ENCODE measurements at places on chromosomes 1 and 21.
A peak's percentile ranks its signal among the peaks of the same experiment; 100 is the strongest.

- DNase-seq, result no peak
Observed at GRCh38 chr1:24465638-24466037, 37.0 kb upstream of the RCAN3 start.

GRCh38 chr1:162062542-162063015 lies 6.9 kb upstream of the NOS1AP start:
- DNase-seq, result peak; percentile 35

DNA sequence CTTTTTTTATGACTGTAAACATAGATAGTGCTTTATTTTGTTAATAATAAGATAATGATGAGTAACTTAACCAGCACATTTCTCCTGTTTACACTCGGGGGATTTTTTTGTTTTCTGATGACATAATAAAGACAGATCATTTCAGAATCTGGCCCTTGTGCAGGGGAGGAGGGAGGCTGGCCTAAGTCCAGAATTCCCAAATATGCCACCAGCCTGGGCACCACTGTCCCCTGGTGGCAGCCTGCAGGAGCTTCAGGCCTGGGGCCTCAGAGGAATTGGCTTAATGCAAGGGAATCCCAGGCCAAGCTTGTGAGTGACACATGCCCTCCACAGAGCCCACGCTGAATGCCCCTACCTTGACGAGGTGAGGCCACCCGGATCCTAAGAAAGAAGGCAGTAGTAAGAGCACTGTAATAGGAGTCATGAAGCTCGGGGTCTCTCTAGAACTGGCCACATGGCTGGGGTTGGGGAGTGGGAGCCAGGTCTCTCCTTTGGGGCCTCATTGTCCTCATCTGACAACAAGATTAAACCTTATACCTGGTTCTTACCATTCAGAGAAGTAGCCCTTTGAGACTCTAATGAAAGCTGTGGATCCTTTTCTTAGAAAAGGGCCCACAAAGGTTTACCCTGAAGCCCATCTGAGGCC lies 24.1 kb downstream of the ETNK2 start:
- peak; percentile 85 for DNase-seq

DNA sequence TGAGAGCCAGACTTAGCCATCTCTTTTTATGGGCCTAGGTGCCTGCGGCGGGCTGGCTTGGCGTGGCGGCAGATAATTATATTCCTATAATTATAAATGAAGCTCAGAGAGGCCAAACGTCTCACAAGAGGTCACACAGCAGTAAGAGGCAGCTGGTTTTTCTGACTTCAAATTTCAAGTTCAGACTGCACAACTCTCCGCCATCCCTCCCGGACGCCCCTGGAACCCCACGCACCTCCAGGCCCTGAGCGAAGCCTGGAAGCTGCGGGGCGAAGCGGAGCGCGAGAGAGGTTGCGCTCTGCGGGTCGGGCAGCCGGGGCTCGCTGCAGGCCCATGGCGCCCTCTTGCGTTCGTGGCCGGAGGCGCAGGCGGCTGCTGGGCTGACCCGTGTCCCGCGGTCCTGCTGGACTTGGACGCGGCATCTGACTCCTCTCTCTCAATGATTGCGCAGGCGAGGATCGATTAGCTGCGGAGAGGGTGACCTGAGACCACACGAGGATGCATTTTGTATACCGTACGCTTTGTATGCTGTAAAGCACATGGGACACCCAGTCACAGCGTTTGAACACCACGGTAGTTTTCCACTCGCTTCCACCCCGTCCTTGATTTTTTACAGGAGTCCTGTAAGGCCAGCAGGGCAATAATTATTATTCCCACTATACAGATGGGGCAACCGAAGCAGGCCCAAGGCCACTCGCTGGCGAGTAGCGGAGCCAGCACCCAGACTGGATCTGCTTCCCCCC lies 272.7 kb downstream of the FOXD2 start:
- peak; percentile 17 for DNase-seq

- DNase-seq, result no peak
Observed at GRCh38 chr1:174871886-174872285, 127.9 kb upstream of the CACYBP start.

DNA sequence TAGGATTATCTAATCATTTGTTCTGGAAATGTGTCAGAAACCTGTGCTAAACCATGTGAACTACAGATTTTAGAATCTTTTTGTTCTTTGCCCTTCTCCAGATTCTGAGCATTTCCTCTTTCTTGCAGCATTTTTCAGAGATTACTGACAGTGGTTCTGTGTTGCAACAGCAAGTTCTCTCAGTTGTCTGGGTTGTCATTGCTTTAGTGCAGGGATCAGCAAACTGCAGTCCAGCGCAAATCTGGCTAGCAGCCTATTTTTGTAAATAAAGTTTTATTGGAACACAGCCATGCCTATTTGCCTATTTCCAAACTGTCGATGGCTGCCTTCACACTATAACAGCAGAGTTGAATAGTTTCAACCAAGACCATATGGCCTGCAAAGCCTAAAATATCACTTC lies 66.3 kb upstream of the LRRC8D start:
- DNase-seq, result peak; percentile 57

- DNase-seq, result peak; percentile 69
Observed at GRCh38 chr1:183164340-183164739, 21.7 kb upstream of the LAMC2 start.

DNA sequence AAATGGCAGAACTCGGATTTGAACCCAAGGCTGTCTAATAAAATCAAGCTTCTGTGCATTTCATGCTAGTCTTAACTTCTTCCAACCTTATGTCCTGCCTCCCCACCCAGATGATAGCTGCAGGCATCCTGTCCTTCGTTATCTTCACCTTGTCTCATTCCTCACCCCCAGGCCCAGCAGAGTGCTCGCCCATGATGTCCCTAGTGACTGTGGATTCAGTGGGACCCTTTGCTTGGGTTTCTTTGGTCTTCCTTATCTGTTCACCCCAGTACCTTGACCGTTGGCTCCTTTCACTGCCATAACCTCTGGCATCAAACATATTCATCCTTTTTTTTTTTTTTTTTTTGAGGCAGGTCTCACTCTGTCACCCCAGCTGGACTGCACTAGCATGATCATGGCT lies 5.6 kb upstream of the BSDC1 start:
- DNase-seq, result no peak

GRCh38 chr1:67812226-67812625 lies 21.0 kb downstream of the GNG12 start:
- DNase-seq, result no peak

DNA sequence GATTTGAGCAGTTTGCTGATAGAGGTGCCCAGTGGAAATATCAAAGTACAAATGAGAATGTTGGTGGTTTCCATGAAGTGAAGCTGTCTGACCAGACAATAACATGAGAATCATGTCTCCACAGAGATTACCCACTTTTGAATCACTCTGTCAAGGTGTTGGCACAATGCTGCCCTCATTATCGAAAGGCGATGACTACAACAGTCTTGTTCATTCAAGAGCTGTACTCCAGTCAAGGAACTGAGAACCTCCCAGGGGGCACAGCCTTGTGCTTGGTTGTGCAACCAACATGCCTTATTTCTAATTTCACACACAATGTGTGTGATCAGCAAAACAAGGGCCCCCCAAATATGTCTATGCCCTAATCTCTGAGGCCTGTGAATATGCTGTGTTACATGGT lies 35.7 kb downstream of the ETS2 start:
- DNase-seq, result no peak

DNA sequence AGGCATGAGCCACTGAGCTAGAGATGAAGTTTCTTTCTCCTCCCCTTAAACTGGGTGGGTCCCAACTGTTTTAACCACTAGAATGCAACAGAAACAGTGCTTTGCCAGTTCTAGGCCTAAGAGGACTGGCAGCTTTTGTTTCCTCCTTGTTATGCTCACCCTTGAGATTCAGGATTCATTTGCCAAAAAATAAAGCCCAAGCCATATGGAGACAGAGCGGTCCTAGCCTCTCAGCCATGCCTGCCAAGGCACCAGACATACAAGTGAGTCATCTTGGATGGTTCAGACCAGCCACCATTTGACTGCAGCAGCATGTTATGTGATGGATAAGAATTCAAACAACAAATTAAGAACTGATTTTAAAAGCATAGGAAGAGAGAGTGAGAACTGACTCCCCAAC lies 38.1 kb upstream of the STUM start:
- DNase-seq, result no peak

DNA sequence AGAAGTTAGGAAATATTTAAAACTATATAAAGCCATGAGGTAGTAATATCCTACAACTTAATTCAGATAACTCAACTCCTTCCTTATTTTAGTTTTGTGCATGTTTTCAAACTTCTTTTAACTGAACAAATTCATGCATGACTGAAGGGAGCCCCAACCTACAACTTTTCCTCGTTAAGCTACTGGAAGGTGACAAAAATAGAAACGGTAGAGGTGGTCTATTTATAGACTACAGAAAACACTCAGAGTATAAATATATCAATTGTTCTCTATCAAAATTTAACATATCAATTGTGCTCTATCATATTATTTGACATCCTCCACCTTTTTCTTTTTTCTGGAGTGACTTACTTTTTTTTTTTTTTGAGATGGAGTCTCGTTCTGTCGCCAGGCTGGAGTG lies 16.8 kb downstream of the SYNJ1 start:
- no peak for DNase-seq

DNA sequence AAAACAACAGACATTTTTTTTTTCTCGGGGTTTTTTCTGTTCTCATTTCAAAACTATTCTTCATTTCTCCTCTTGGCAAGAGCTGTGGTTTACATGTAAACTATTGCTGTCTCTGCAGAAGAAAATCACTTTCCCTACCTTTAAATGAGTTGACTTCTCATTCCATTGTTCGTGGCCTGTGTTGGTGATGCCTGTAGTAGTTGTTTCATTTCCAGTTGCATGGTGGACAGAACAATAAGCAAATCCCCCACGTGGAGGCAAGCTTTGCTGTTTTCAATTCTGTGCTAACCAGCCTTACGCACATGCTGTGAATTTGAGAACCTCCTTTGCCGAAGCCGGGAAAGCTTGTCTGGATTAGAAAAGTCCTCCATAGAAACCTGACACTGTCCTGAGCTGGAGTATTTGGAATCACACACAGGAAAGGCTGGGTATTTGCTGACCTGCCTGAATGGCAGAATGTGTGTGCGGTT lies 26.2 kb upstream of the MAP3K7CL start:
- peak; percentile 52 for DNase-seq

DNA sequence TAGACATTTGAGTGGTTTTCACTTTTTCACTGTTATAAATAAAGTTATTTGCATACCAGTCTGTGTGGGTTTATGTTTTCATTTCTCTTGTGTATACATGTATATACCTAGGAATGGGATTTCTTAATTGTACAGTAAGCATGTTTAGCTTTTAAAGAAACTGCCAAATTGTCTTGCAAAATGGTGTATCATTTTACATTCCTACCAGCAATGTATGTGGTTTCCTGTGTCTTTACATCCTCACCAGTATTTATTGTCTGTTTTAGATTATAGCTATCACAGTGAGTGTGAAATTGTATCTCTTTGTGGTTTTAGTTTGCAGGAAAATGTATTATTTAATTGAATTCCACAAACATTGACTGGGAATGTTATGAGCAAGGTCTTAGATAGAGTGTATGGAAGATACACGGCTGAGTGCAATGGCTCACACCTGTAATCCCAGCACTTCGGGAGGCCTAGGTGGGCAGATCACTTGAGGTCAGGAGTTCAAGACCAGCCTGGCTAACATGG lies 57.3 kb downstream of the MACF1 start:
- DNase-seq, result peak; percentile 91

- peak; percentile 88 for DNase-seq
Observed at GRCh38 chr1:226034482-226034881, 28.0 kb upstream of the H3-3A start.

DNA sequence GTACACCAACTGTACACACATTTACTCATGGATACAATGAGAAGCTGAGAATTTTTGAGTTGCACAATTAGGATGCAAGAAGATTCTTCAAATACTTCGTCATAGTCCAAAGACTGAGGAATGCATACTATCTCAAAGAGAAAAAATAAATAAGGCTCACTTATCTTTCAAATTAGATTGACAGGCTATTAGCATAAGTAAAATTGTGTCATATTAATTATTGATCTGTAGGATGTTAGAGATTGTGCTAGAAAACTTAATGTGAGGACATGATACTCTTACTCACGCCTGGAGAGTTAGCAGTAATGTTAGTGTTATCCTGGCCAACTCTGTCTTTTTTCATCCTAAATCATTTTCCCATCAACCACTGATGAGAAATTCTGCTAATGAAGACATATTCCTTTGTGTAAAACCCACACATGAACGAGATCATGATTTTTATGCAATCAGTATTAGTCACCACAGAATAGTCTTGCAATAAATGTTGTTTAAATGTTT lies 659.0 kb downstream of the LTN1 start:
- DNase-seq, result peak; percentile 72

- no peak for DNase-seq
Observed at GRCh38 chr1:59509341-59509875, 212.5 kb downstream of the FGGY start.

GRCh38 chr1:5493851-5494311 lies 498.3 kb downstream of the NPHP4 start:
- no peak for DNase-seq

GRCh38 chr1:154463512-154463990 lies 38.5 kb upstream of the TDRD10 start:
- no peak for DNase-seq

GRCh38 chr1:199794105-199794863 lies 233.2 kb upstream of the NR5A2 start:
- no peak for DNase-seq

DNA sequence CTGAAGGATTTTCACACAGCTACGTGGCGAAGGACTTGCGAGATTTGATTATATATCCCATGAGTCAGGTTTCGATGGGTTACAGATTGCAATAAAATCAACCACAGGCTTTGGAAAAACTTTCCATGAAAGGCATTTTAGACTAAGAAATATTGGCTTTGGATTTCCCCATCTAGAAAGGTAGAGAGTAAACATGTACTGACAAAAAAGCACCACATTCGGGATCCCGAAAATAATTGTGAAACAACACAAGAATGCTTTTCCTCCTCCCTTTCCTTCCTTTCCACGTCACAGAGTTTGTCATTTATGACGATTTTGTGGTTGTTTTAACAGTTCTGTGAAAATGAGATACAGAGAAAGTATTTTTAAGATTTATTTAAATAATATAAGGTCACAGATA lies 38.5 kb downstream of the TGFB2 start:
- DNase-seq, result peak; percentile 59

- DNase-seq, result peak; percentile 37
Observed at GRCh38 chr1:44347280-44347679, 7.8 kb downstream of the ERI3 start.

- DNase-seq, result no peak
Observed at GRCh38 chr1:26537951-26538352, 8.4 kb downstream of the RPS6KA1 start.

- peak; percentile 66 for DNase-seq
Observed at GRCh38 chr1:206955476-206956451, 9.5 kb upstream of the PIGR start.

- no peak for DNase-seq
Observed at GRCh38 chr1:19317126-19317910, 5.2 kb downstream of the SLC66A1 start.

- DNase-seq, result no peak
Observed at GRCh38 chr1:166129006-166129405, 37.8 kb downstream of the FAM78B start.

DNA sequence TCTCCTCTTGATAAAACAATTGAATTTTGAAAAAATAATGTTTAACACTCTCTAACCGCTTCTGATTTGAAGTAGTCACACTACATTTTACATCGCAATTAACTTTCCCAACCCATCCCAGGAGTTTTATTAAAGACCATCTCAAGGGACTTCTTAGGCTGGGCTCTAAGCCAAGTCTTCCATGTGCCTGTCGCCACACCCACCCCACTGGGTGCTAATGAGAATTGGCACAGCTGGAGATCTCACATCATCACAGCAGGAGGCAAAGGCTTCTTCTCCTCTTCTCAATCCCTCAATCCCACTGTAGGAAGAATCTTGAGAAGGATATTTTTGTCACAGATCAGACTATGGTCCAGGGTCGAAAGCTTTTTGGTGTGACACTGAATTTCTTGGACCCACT lies 328.9 kb downstream of the NUF2 start:
- no peak for DNase-seq
